IPS DF 19.7 (cell line): ENCODE measurements at places on chromosomes 1 and 21.

- no peak for DNase-seq
Observed at GRCh38 chr1:243396876-243397275, 141.0 kb downstream of the SDCCAG8 start.

GRCh38 chr1:181592255-181592859 is 109.0 kb downstream of the CACNA1E start:
- DNase-seq, result no peak

DNA sequence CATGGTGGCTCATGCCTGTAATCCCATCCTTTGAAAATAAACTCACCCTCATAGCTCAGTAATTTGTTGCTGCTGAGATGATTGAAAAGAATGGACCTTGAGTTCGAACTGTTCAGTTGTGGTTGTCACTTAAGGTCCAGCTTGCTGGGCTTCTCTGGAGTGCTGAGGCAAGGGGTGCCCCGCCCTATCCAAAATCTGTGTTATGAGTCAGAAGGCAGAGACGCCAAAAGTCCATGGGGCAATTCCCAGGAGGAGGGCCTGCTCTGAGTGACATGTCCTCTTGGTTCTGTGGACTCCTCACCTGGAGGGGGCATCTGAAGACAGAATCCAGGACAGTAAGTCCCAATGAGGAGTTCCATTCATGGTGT is 64.8 kb downstream of the MYOM3 start:
- DNase-seq, result no peak

- DNase-seq, result no peak
Observed at GRCh38 chr1:160101037-160101716, 2.8 kb upstream of the IGSF8 start.

- no peak for DNase-seq
Observed at GRCh38 chr1:116573431-116574095, 2.7 kb upstream of the CD58 start.

DNA sequence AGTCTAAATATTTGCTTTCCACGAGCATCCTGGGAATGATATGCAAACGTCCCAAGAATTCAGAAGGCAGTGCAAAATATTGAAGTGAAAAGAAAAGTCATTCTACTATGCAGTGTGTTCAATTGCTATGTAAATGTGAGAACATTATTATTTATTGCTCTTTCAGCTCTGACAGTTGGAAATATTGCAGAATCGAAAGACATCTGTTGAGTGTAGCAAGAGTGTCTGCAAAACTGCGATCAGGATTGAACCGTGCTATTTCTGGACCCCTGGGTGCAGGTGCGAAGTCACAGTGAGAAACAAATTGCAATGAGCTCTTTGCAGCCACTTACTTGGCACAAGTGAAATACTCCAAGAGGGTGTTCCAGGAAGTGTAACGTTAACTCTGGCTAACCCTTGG is 566.4 kb downstream of the AJAP1 start:
- no peak for DNase-seq

- no peak for DNase-seq
Observed at GRCh38 chr1:225477296-225477911, 49.6 kb upstream of the LBR start.

DNA sequence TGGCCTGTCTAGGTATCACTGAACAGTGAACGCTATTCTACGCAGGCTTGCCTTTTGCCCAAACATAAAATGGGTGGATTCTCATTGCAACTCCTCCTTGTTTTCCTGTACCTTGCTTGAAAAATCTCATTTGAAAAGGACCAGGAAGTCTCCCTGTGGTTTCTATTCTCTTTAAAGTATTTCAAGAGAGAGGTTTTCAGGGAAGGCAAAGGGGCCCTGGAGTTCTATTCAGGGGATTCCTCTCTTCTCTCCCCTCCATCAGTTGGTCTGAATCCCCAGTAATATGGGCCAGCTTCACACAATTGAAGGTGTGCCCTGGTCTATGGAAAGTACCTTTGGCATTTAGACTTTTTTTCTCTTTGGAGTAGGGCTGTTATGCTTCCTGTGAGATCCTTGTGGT is 311.3 kb downstream of the RGS7 start:
- peak; percentile 52 for DNase-seq

- no peak for DNase-seq
Observed at GRCh38 chr1:47522935-47523834, 85.3 kb downstream of the FOXD2 start.

DNA sequence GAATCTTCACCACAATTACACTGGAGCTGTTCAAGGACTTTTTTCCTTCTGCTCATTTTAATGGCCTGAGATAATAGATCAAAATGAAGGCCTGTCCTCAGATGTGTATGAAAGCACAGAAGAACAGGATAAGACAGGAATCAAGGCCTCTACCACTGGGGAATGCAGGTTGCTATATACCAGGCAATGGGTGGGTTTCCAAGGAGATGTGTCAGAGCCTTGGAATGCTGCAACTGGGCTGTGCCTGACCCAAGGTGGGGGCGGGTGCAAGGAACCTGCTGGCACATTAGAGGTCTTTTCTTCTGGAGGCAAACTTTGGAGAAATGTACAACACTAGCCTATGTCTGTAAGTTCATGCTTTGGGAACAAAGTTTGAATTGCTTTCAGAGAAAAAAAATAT is 21.7 kb upstream of the LAMC2 start:
- DNase-seq, result peak; percentile 78

DNA sequence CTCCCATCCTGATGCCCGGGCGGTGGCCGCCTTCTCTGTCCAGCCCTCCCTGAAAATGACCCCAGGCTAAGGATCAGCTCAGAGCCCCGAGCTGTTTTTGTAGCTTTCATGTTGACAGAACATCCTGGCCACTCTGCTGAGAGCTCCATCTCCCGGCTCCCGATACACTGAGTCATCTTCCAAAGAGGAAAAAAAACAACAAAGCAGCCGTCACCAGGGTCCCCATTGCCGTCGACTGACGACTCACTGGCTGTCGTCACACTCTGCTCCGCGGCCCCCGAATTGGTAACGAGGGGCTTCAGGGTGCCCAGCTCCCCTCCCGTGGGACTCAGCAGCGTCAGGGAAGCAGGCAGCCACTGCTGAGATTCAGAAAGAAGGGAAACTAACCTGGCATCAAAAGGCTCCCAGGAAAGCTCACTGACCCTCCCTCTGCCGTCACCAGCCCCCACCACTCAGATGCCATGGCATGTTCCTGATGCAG is 67.2 kb downstream of the CD46 start:
- DNase-seq, result no peak

- DNase-seq, result no peak
Observed at GRCh38 chr21:43986544-43987451, 25.3 kb upstream of the TRAPPC10 start.

- no peak for DNase-seq
Observed at GRCh38 chr1:21874328-21874727, 62.3 kb downstream of the LDLRAD2 start.

- no peak for DNase-seq
Observed at GRCh38 chr1:12166834-12167492, at the start of gene TNFRSF1B. TSS of gene TNFRSF1B (plus strand) at chr1:12166991. CDS start at chr1:12167092, 101 bp downstream.

GRCh38 chr1:67761091-67761490 is 72.2 kb downstream of the GNG12 start:
- DNase-seq, result no peak

DNA sequence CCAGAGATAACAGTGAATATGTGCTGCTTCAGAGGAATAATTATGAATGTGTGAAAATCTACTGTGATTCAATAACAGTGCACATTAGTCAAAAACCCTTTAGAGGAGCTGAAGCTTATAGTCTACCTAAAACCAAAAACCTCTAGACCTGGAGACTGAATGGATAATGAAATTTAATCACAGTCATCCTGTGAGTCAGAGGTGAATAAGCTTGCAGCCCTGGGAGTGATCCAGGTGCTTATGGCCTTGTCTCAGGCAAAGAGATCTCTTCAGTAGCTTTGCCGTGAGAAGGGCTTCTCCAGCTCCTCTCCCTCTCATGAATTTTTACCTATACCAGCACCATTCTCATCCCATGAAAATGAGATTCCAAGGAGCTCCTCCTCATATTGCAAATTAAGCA is 81.3 kb upstream of the RGS4 start:
- no peak for DNase-seq

DNA sequence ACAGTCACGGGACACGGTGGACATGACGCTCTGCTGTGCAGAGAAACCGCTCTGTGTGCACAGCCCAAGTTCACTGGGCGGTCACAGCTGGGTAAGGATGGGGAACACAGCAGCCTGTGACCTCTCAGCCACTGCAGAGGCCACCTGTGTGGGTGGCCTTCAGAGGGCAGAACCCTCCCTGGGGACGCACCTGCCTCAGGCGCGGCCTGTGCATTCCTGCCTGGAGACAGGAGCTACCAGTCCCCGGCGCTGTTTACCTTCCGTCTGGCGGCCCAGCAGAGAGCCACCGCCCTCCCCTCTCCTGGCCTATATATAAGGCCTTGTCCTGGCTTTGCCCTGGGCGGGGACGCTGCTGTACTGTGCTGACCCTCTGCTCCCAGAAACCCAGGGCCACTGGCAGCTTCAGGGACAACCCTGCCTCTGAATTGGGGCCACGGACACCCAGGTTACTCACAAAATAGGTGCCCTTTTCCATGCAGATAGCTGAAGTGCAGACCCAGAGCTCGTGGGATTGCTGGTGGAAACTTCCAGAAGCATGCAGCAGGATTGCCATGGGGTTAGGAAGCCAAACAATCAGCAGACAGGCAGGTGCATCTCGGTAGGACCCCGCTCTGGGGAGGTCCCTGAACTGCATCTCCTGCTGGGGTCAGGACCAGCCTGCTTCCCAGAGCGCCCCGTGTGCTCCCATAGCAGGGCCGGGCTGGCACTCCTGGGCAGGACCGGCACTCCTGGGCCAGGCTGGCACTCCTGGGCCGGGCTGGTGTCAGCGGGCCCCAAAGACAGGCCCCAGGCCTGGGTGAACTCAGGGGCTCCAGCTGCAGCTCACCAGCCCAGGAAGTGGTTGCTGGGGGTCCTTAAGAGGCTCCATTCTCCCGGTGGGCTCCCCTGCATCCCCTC is 83.6 kb downstream of the SIK1 start:
- no peak for DNase-seq

DNA sequence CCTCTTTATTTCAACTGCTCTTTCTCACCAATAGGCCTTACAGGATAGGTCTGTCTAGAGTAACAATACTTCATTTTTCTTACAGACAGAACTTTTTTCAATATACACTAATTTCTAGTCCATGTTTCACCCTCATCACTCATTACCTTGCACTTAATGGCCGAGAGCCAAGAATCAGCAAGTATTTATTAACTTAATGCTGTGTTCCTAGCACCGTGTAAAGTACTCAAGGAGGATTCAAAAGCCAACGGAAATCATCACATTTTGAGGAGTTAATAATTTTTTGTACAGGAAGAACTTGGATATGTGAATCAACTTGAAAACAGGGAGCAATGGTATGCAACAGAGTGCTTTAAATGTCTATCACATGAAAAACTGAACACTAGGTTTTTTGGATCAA is 102.0 kb downstream of the PTPN14 start:
- DNase-seq, result no peak

GRCh38 chr1:2174348-2175054 is 20.1 kb downstream of the FAAP20 start:
- DNase-seq, result no peak

GRCh38 chr1:85278853-85279314 is 2.5 kb upstream of the BCL10 start:
- DNase-seq, result no peak

- no peak for DNase-seq
Observed at GRCh38 chr21:43640400-43640799, 18.9 kb downstream of the HSF2BP start.

- no peak for DNase-seq
Observed at GRCh38 chr1:51000651-51001050, 30.6 kb downstream of the CDKN2C start.

GRCh38 chr1:93080179-93080823 is 1.2 kb downstream of the MTF2 start:
- no peak for DNase-seq

GRCh38 chr1:175933801-175934200 is 190.4 kb upstream of the TNR start:
- no peak for DNase-seq

DNA sequence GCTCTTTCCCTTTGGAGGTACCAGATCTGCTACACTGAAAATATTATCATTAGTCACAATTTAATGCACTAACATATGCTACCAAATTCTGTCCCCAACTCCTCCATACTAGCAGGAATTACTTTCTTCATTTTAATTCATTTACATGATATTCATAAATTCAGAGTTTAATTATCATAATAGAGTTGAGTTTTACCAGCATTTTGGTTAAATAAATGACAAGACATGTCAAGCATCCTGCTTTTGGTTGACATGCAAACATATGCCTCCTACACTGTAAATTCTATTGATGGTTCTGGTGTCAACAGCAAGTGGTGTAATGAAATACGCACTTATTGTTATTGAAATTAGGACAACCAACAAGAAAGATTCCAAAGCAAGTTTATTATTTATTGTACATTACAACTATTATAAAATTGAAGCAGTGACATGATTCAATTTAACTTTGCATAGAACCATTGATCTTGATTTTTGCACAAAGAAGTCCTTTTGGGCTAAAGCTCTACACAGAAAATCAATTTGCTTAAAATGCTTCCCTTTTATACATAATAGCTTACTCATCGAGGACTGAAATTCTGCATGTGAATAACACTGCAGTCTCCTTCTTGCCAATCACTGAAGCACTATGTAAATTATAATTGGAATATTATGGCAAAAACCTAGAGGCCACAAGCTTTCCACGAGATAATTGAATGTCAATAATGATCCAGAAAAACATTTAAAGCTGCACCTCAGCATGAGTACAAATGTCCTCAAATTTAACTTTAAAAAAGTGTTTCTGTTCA is 728.6 kb upstream of the ADGRL2 start:
- DNase-seq, result no peak

GRCh38 chr1:100861379-100861778 is 33.3 kb downstream of the EXTL2 start:
- no peak for DNase-seq

DNA sequence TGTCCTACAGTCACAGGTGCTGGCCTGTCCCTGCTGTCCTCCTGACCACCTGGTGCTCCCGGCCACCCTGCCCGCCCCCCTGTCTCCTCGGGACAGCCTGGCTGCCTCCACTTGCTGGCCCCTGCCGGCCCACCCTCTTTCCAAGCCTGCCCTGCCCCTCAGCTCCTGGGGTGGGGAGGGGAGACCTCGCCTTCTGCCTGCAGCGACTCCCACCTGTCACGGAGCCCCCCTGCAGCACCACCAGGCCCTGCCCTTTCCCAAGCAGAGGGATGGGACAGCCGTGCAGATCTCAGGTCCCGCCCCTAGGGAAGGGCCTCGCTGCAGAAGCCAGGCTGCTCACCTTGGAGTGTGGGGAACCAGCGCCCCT is 7.5 kb downstream of the LRRC3 start:
- DNase-seq, result no peak

DNA sequence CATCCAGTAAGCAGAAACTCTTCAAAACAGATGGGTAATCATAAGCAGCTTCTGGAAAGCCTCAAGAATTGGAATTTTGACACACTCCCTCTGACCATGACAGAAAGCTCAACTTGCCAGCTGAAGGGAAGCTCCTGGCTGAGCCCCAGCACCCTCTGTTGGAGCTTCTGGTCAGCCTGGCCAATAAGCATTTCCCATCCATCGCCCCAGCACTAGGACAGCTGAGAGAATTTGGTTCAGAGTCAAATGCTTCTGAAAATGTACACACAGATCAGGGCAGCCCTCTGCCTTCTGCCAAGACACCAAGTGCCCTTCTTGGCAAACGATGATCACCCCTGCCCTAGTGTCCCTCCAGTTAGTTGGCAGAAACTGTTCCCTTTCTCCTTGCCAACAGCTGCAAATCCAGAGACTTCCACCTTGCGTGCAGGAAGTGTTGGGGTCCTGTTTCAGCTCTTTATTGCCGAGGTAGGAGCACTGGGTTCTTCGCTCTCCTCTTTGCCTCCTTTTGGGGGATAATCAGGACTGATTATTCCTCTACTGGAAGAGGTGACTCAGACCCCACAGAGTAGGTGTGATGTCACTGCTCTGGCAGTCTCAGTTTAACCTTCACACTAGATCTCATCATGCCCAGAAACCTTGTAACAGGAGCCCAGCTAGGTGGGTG is 11.9 kb downstream of the PIGV start:
- DNase-seq, result no peak
